Omental fat pad (tissue), 4 donors: ENCODE measurements at places on chromosomes 2 and 18. TPM values are rescaled to one million over a fixed set of nuclear protein-coding genes. Genes with fewer than 3 reads are reported as not detected.

The SS18 gene
- total RNA-seq, result 105 TPM

The RGPD5 gene
- 27.4 TPM for total RNA-seq

The IDH1 gene
- 170 TPM for total RNA-seq

The SOX11 gene
- total RNA-seq, result not detected

The MDH1B gene
- total RNA-seq, result 3.3 TPM
